CD4-positive, alpha-beta T cell treated with Interleukin-21 for 1 hour (primary cell): ENCODE measurements at places on chromosomes 3 and 15.

- DNase-seq = no peak
These were observed 280.2 kb upstream of the ICE2 start for GRCh38 chr15:60758961-60759729.

DNA sequence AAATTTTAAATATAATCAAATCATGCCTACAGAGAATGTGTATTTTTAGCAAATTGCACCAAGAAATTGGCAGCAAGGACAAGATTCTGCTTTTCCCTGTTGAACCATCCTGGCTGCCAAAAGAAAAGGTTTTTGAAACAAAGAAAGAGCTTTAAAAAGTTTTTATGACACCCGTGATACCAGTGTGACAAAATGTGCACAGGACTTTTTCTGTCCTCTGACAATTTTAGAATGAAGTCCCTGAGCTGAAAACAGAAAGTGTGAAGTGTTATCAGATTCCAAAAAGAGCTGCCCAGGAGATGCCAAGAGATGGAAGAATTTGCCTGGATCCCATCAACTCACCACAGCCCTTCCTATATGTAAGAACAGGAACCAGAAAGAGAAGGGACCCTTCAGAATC, 33.2 kb upstream of the TMC3 start:
- no peak for DNase-seq

DNA sequence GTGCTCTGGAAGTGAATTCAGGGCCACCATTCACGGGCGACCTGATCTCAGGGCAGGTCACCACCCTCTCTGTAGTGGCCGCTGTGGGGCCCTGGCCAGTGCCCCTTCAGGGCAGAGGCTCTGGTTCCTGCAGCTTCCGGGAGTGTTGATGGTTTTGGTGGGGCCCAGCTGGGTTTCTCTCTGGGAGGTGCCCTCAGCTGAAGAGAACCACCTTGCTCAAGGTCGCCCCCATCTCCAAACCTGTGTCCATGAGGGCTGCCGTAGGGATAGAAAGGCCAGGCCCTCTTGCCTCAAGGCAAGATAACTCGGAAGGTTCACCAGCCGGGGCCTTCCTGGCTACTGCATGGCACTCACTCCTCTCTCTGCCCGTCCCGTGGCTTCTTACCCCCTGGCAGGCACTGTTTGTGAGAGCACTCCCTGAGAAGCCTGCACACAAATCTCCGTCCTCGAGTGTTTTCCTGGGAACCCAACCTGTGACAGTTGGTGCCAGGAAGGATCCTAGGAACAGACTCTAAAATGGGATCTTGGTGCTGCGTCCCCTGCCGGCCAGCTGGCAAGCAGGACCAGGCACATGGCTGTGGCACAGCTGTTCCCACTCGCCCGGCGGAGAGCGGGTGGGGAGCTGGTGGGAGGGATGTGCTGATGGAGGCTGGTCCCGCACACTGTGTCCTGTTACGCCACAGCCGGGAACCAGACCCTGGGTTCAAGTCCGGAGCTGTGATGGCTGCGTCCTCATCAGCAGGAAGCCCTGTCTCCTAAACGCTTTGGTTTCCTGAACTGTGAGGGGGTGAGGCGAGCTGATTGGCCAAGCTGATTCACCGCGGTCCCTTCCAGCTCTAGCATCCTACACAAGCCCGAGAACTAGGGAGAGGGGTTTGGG, 23.2 kb upstream of the PIGZ start:
- DNase-seq = no peak

GRCh38 chr3:146129750-146130149, 31.2 kb downstream of the PLOD2 start:
- no peak for DNase-seq
